ENCODE measurements at places on chromosomes 7 and 10.

- DNase-seq, result no peak
Observed at GRCh38 chr7:148650232-148650858, 48.4 kb upstream of the CUL1 start.

DNA sequence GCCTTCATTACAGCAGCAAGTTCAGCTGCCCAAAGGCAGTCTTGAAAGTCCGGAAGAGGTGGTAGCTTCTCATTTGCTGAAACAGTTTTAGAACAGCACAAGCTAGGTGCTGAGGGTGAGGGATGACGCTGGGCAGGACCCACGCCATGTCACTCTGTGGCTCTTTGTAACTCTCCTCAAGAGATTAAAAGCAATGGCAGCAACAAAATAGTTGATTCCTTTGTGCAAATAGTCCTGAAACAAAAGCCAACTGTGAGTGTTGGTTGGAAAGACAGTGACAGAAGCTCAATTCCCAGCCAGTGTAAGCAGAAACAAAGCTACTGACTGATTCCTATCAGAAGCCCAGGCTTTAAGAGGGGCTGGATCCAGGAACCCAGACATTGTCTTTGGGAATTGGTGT is 47.6 kb upstream of the AQP1 start:
- no peak for DNase-seq

- no peak for DNase-seq
Observed at GRCh38 chr7:151308791-151309190, 32.8 kb upstream of the NUB1 start.

GRCh38 chr7:56218510-56218909 is 102.3 kb upstream of the NUPR2 start:
- no peak for DNase-seq

DNA sequence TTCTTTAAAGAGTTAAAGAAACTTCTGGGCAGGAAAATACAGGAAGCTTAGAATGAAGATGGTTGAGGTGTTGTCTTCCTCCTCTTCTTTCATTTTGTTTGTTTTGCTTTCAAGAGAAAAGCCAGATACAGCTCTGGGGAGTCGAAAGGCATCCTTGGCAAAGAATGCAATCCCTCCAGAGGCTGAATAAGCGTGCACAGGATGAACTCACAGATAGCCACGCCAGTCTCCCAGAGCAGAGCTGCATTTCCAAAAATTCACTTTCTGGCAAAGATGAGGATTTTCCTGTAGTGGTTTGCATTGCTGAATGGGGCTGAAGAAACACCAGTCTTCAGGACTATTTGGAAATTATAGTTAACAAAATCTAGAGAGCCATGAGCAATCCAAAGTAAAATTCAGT is 336.4 kb downstream of the NRG3 start:
- no peak for DNase-seq

- no peak for DNase-seq
Observed at GRCh38 chr7:44385434-44386138, 60.2 kb upstream of the CAMK2B start.
